ENCODE measurements at places on chromosomes 16 and 17.
A peak's percentile ranks its signal among the peaks of the same experiment; 100 is the strongest.

DNA sequence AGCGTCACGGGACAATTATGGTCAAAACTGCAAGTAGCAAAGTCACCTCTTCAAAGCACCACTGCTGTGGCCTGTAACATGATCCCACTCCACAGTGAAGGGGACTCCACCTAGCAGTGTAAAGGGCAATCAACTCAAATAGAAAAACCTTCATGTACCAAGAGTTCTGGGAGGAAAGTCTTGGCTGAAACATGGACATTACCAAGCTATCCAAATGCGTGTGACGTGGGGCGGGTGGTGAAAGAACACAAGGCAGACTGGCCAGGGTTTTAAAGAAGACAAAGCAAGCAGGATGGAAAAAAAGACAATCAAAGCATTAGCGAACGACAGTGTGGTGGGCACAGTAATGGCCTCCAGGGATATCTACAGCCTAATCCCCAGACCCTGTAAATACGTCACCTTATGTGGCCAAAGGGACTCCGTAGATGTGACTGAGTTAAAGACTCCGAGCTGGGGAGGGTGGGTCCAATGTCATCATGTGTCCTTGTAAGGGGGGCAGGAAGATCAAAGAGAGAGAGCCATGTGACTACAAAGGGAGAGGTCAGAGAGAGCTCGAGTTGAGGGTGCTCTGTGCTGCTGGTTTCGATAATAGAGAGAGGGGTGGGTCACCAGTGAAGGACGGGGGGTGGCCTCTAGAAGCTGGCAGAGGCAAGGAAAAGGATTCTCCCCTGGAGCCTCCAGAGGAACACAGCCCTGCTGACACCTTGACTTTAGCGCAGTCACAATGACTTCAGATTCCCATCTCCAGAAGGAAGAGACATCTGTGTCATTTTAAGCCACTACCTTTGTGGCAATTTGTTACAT is 6.0 kb downstream of the HSDL1 start:
- DNase-seq: peak; percentile 55

- DNase-seq: no peak
These were observed 2333.3 kb downstream of the TP53TG3F start for GRCh38 chr16:35792516-35793285.

- DNase-seq: no peak
These were observed 975 bp downstream of the CFAP20 start for GRCh38 chr16:58128181-58128631.

- no peak for DNase-seq
These were observed 132.3 kb upstream of the FAM20A start for GRCh38 chr17:68733241-68734176.

DNA sequence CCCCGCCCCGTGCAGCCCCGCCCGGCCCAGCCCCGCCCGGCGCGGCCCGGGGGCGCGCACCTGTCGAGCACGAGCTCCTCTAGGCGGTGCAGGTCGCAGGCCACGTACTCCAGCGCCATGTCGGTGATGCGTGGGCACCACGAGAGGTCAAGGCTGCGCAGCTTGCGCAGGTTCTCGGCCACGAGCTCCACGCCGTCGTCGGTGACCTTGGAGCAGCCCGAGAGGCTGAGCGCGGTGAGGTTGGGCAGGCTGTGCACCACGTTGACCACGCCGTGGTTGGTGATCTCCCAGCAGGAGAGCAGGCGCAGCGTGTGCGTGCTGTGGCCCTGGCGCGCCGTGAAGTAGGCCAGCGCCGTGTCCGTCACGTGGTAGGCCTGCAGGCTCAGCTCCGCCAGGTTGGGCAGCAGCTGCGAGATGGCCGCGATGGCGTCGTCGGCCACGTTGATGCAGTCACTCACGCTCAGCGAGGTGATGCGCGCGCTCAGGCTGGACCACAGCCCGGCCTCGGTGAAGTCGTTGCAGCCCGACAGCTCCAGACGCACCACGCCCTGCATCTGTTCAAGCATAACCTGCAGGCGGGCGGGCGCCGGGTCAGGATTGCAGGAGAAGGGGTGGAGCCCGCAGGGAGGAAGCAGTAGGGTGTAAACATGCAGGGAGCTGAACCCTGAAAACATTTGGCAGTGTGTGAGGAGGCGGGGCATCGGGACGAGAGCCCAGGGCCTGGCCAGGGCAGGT is 5.3 kb upstream of the WDR24 start:
- peak; percentile 94 for DNase-seq

DNA sequence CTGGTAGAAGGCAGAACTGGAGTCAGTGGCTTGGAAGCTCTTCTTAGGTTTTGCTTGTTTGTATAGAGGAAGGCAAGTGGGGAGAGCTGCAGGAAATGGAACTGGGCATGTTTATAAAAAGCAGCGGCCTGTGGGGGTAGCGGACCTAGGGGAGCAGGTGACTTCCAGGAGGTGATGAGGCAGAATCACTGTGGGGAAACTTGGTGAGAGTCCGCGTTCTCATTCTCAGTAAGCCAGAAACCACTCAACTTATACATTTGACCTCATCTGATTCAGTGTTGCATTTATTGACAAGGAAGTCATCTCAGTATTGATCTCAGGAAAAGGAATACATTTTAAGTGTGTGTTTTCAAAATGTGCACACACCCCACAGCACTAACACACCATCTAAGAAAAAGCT is 299.8 kb downstream of the CNTNAP4 start:
- no peak for DNase-seq
